ENCODE measurements at places on chromosomes 1 and 21. TPM values are rescaled to one million over a fixed set of nuclear protein-coding genes. Genes with fewer than 3 reads are reported as not detected.

The RAB7B gene
- not detected for total RNA-seq

The LCE2A gene
- total RNA-seq: not detected

GRCh38 chr1:78699813-78700212, 50.2 kb downstream of the IFI44 start:
- H3K4me1 ChIP-seq: no peaks in the 10 kb centered on the region
- DNase-seq: no peak
- H3K27me3 ChIP-seq: peaks cover 15% of the 10 kb centered on the region
- no peaks in the 10 kb centered on the region for H3K36me3 ChIP-seq
- no peak overlapping the region for H3K27ac ChIP-seq

DNA sequence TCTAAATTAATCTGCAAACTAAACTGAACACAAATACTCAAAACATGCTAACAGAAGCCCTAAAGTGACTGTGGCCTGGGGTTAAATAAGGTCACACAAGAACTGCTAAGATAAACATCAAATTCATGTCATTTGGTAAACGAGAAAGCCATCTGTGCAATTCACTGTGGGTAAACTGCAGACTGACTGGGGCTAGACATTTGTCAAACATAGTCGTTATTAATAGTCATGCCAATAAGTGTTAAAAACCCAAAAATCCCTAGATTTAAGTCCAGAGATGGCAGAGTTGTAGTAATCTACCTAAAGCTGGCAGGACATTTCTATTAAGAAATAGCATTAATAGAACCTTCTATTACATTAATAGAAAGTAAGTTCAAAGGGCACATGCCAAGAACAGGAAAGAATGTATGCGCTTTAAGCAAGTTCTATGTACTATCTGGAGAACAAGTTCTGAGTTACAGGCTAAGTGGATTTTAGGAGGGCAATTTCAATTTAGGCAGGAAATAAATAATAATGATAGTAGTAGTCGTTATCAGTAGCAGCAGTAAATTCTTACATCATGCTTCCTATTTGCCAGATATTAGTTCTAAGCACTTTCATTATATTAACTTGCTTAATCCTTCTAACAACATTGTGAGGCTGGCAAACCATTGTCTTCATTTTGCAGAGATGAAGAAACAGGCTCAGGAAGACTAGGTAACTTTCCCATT, 8.6 kb downstream of the EDEM3 start:
- H3K4me1 ChIP-seq: peaks cover 43% of the 10 kb centered on the region
- no peaks in the 10 kb centered on the region for H3K27me3 ChIP-seq
- H3K4me3 ChIP-seq: no peak overlapping the region
- H3K36me3 ChIP-seq: peaks cover 31% of the 10 kb centered on the region

DNA sequence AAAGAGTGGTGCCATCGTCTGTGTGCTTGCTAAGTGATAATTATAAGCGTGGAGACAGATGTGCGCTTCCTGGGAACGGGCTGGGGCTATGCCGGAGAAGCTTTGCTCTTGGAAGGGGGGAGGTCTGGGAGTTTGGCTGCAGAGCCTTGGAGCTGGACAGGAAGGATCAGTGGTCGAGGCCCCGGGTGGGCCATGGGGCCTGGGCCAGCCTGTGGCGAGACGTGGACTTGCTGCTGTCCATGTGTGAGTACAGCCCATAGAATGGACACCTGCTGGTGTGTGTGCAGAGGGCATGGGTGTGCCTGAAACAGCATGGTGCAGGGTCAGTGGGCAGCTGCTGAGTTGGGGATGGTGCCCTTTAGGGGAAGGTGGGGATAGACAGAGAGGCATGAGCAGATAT, 121.3 kb downstream of the PCBP3 start:
- H3K36me3 ChIP-seq: no peaks in the 10 kb centered on the region
- peak overlapping the region; percentile 71 for H3K27ac ChIP-seq
- no peak overlapping the region for H3K4me3 ChIP-seq
- H3K27me3 ChIP-seq: no peaks in the 10 kb centered on the region
- H3K4me1 ChIP-seq: peaks cover 31% of the 10 kb centered on the region
- no peak for DNase-seq

DNA sequence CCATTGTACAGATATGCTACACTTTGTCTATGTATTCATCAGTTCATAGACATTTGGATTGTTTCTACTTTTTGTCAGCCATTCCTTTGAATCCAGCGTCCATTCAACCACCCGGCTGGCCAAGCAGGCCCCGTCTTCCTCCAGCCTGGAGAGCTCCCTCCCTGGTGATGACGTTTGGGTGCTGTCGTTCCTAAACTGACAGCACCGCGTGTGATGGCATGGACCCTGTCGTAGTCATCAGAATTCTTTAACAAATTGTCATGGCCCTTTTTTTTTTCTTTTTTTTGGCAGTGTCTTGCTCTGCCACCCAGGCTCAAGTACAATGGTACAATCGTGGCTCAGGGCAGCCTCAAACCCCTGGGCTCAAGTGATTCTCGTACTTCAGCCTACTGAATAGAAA, 138.6 kb upstream of the ERRFI1 start:
- peaks cover 28% of the 10 kb centered on the region for H3K4me1 ChIP-seq
- H3K36me3 ChIP-seq: peaks cover 2% of the 10 kb centered on the region
- DNase-seq: no peak
- no peak overlapping the region for H3K4me3 ChIP-seq

GRCh38 chr1:155017041-155017945, 14.7 kb downstream of the ZBTB7B start:
- H3K4me3 ChIP-seq: peak overlapping the region; percentile 22
- peaks cover 50% of the 10 kb centered on the region for H3K4me1 ChIP-seq
- peak overlapping the region; percentile 52 for H3K27ac ChIP-seq
- peaks cover 6% of the 10 kb centered on the region for H3K27me3 ChIP-seq
- peak; percentile 87 for DNase-seq
- H3K36me3 ChIP-seq: peaks cover 22% of the 10 kb centered on the region

DNA sequence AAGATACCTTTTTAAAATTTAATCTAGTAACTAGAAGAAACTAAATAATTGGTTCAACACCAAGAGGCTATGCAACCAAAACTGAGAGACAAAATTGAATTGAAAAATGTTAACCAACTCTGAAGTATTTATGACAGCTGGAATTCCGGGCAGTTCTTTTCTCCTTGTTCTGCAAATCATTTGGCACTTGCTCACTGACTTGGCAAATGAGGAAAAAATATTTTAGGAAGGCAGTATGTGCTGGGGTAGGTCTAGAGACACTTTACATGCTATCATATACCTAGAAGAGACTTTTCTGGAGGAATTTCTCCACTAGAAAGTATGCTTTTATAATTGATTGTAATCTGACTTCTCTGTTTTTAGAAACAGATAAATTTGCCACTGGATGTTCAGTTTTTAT, 22.1 kb upstream of the SH3D21 start:
- H3K36me3 ChIP-seq: peaks cover 62% of the 10 kb centered on the region
- no peak overlapping the region for H3K4me3 ChIP-seq
- H3K4me1 ChIP-seq: peaks cover 27% of the 10 kb centered on the region
- H3K27ac ChIP-seq: peak overlapping the region; percentile 24
- H3K27me3 ChIP-seq: no peaks in the 10 kb centered on the region
- DNase-seq: no peak

GRCh38 chr1:206868264-206868663, 2.8 kb downstream of the IL20 start:
- no peak overlapping the region for H3K27ac ChIP-seq
- no peak for DNase-seq
- H3K4me1 ChIP-seq: peaks cover 6% of the 10 kb centered on the region
- peaks cover 29% of the 10 kb centered on the region for H3K27me3 ChIP-seq
- no peak overlapping the region for H3K4me3 ChIP-seq

- no peak overlapping the region for H3K27ac ChIP-seq
- peaks cover 22% of the 10 kb centered on the region for H3K36me3 ChIP-seq
- DNase-seq: no peak
These were observed 3.0 kb upstream of the TMEM35B start for GRCh38 chr1:34988147-34988546.

- H3K27ac ChIP-seq: peak overlapping the region; percentile 89
- H3K4me1 ChIP-seq: peaks cover 90% of the 10 kb centered on the region
- no peaks in the 10 kb centered on the region for H3K27me3 ChIP-seq
- H3K4me3 ChIP-seq: peak overlapping the region; percentile 56
- peak; percentile 88 for DNase-seq
These were observed 183.8 kb downstream of the DHRS3 start for GRCh38 chr1:12434174-12434573.

DNA sequence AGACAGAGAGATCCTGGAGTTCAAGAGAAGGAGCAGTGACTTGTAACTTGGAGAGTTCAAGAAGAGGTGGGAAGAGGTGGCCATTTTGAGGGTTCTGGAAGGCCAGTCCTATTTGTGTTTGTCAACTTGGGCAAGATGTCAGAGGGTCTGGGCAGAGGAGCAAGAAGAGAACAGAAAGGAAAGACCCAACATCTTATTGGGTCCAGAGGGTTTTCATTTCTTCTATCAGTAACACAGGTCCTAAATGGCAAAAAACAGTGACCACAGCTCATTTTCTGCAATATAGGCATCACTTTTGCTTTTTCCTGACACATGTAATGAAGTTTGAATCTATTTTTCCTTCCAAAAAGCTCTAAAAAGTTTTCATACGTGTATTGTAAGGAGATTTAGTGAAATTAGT, 38.3 kb upstream of the MAP10 start:
- H3K27me3 ChIP-seq: peaks cover 4% of the 10 kb centered on the region
- no peak overlapping the region for H3K27ac ChIP-seq
- peaks cover 4% of the 10 kb centered on the region for H3K4me1 ChIP-seq
- H3K4me3 ChIP-seq: no peak overlapping the region

- no peaks in the 10 kb centered on the region for H3K36me3 ChIP-seq
- DNase-seq: no peak
- no peaks in the 10 kb centered on the region for H3K4me1 ChIP-seq
- no peak overlapping the region for H3K4me3 ChIP-seq
These were observed 48.3 kb downstream of the HUNK start for GRCh38 chr21:31921079-31921478.

GRCh38 chr1:172246521-172247390, 173.7 kb upstream of the C1orf105 start:
- no peak for DNase-seq
- H3K4me1 ChIP-seq: no peaks in the 10 kb centered on the region
- peaks cover 3% of the 10 kb centered on the region for H3K27me3 ChIP-seq
- no peak overlapping the region for H3K4me3 ChIP-seq
